A549 treated with GW870086 at 1 μM for 4 hours (cell line): ENCODE measurements at places on chromosomes 7 and 10. TPM values are rescaled to one million over a fixed set of nuclear protein-coding genes. Genes with fewer than 3 reads are reported as not detected.

The ADIRF gene
- total RNA-seq = not detected in 5 replicates

The PNLIPRP2 gene
- total RNA-seq = 0.09 TPM in 1 of 5 replicates, not detected in the others

The MRPL32 gene
- total RNA-seq = 71.9 to 79.6 TPM (median 76.2 TPM) in 5 replicates

The AGAP5 gene
- total RNA-seq = 2.2 to 3.3 TPM (median 2.4 TPM) in 5 replicates

The GRID1 gene
- total RNA-seq = 0.17 to 0.32 TPM (median 0.29 TPM) in 5 replicates

The PIK3CG gene
- total RNA-seq = not detected in 5 replicates

The PTF1A gene
- total RNA-seq = not detected in 5 replicates

The ZNF394 gene
- 15.6 to 21.2 TPM (median 18.3 TPM) in 5 replicates for total RNA-seq

The PDZD7 gene
- 0.67 to 1.3 TPM (median 0.90 TPM) in 5 replicates for total RNA-seq

The CPA2 gene
- 0.10 TPM in 1 of 5 replicates, not detected in the others for total RNA-seq

The UCMA gene
- not detected in 5 replicates for total RNA-seq

The PTPRN2 gene
- 0.48 to 1.1 TPM (median 0.84 TPM) in 5 replicates for total RNA-seq

The PLEKHS1 gene
- 0.03 TPM in 3 of 5 replicates, not detected in the others for total RNA-seq

The EVX1 gene
- total RNA-seq = 0.09 to 0.27 TPM (median 0.11 TPM) in 5 replicates

The STEAP2 gene
- 3.0 to 4.7 TPM (median 4.2 TPM) in 5 replicates for total RNA-seq

The TAS2R3 gene
- 0.14 TPM in 1 of 5 replicates, not detected in the others for total RNA-seq

The FKBP9 gene
- 71.5 to 117 TPM (median 90.5 TPM) in 5 replicates for total RNA-seq

The LRRC17 gene
- total RNA-seq = 0.06 to 0.14 TPM in 2 of 5 replicates, not detected in the others

The TRIM74 gene
- 0.15 to 0.30 TPM (median 0.24 TPM) in 4 of 5 replicates, not detected in the other for total RNA-seq

The CDC14C gene
- 0.05 TPM in 1 of 5 replicates, not detected in the others for total RNA-seq

The HOXA1 gene
- total RNA-seq = 2.2 to 3.9 TPM (median 3.3 TPM) in 5 replicates

The PRSS1 gene
- not detected in 5 replicates for total RNA-seq

The MRC1 gene
- total RNA-seq = 0.02 to 0.06 TPM (median 0.03 TPM) in 4 of 5 replicates, not detected in the other

The FAM237B gene
- total RNA-seq = not detected in 5 replicates

The OPALIN gene
- total RNA-seq = not detected in 5 replicates
